ENCODE measurements at places on chromosomes 1 and 21. TPM values are rescaled to one million over a fixed set of nuclear protein-coding genes. Genes with fewer than 3 reads are reported as not detected.

Gene CYP4Z1
- not detected for total RNA-seq

Gene ATAD3B
- 3.2 TPM for total RNA-seq

Gene UBL4B
- not detected for total RNA-seq

Gene B3GALT5
- 0.23 TPM for total RNA-seq

Gene ZMYND12
- total RNA-seq = 0.20 TPM

Gene TCP10L
- total RNA-seq = 0.90 TPM

Gene PAFAH2
- total RNA-seq = 7.9 TPM

Gene CD5L
- total RNA-seq = not detected

Gene ANKRD34A
- 0.07 TPM for total RNA-seq

Gene KRTAP20-4
- total RNA-seq = not detected

Gene CYP4A11
- not detected for total RNA-seq

Gene CRYZL1
- 10.2 TPM for total RNA-seq

Gene RAP1GAP
- 12.0 TPM for total RNA-seq
